HL-60 (cell line): ENCODE measurements at places on chromosomes 1 and 21.

GRCh38 chr1:177171536-177172123, 872 bp downstream of the BRINP2 start:
- DNase-seq: no peak

- no peak for DNase-seq
Measured at GRCh38 chr1:7572654-7573152, 198.4 kb upstream of the VAMP3 start.

DNA sequence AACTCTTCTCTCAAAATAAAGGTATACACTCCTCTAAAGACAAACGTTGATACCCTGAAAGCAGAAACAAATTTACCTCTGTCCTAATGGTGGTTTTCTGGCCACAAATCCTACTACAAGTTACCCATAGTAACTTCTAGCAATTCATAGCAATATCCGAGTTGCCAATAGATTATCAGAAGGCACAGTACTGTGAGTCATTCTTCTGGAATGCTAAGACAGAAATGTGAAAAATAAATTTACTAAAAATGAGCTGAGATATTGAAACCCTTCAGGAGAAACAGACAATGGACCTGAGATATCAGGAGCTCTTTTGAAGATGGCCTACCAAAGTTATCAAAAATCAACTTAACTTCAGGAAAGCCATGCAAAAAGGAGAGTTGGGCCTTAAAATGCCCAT, 715.0 kb upstream of the ADAMTS5 start:
- DNase-seq: no peak

DNA sequence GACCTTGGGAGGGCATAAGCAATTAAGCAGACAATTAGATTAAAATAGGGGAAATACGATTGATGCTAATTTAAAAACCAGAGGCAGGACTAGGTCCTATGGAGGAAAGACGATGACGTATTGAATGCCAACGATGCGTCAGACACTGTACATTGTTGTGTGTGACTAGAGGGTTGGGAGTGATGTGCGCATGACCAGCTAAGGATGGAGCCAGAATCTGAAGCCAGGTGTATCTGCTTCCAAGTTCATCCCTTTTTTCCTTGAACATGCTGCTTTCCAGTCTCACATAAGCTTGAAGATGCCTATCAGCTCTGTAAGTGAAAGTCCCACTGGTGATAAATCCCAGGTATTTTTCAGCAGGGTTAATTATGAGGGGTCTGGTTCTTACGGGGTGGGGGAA, 576.2 kb downstream of the MATN1 start:
- no peak for DNase-seq

GRCh38 chr1:27598902-27599528, 4.9 kb downstream of the AHDC1 start:
- DNase-seq: peak; percentile 79

- no peak for DNase-seq
Measured at GRCh38 chr1:95108792-95109191, 8.4 kb upstream of the TLCD4 start.

DNA sequence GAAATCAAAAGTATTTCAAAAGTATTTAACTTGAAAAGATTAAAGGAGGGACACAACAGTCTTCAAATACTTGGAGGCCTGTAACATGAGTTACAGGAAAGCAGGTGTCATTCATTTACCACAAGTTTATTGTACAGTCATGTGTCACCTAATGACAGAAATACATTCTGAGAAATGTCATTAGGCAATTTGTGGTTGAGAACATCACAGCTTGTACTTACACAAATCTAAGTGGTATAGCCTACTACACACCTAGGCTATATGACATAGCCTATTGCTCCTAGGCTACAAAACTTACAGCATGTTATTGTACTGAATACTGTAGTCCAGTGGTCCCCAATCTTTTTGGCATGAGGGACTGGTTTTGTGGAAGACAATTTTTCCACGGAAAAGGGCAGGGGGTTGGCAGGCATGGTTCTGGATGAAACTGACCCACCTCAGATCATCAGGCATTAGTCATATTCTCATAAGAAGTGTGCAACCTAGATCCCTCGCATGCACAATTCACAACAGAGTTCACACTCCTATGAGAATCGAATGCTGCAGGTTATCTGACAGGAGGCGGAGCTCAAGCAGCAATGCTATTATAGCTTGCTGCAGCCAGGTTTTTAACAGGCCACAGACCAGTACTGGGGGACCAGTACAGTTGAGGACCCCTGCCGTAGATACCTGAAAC, 25.0 kb upstream of the PHTF1 start:
- DNase-seq: peak; percentile 47

DNA sequence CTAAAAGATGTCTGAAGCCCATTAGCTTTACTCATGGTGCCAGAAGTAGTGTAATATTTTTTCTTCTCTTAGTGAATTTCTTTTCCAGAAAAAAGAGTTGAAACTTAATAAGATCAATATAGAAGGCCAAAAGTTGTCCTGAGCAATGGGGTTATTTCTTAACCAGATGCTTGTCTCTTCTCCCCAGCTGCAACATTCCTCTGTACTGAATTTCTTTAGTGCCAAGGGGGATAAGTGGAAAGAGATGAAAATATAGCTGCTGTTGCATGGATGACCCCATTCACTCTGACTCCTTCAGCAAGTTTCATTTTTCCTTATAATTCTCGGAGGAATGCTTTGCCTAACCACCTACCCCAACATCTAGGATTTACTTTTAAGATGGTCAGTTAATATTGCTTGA, 675.0 kb downstream of the USP25 start:
- no peak for DNase-seq

DNA sequence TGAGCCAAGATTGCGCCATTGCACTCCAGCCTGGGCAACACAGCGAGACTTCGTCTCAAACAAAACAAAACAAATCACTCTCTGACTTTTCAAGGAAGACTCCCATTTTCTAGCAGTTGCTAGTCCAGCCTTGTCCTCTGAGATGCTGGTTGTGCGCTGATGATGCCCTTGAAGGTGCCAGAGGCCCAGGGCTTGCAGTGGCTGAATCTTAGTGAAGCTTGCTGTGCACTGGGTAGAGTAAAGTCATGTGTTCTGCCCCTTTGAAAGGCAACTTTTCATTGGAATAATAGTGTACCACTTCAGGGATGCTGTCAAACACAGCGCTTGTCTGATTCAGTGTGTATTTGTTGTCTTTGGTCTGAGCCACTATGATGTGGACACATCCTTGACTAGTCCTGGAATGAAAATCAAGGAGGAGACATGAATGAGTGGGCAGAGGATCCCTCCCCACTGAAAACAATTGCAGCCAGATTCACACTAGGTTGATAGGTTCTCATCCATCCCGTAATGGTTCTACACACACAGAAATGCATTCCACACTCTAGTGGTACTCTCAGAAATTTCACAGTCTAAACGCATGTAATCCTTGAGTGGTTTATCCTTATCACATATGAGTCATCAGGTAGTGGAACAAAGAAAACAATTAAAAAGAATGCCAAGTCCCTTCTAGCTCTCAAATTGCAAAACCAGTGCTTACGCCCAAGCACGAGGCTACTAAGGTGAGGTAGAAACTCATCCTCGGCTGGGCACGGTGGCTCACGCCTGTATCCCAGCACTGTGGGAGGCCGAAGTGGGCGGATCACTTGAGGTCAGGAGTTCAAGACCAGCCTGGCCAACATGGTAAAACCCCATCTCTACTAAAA, 17.8 kb upstream of the TDRD10 start:
- no peak for DNase-seq

DNA sequence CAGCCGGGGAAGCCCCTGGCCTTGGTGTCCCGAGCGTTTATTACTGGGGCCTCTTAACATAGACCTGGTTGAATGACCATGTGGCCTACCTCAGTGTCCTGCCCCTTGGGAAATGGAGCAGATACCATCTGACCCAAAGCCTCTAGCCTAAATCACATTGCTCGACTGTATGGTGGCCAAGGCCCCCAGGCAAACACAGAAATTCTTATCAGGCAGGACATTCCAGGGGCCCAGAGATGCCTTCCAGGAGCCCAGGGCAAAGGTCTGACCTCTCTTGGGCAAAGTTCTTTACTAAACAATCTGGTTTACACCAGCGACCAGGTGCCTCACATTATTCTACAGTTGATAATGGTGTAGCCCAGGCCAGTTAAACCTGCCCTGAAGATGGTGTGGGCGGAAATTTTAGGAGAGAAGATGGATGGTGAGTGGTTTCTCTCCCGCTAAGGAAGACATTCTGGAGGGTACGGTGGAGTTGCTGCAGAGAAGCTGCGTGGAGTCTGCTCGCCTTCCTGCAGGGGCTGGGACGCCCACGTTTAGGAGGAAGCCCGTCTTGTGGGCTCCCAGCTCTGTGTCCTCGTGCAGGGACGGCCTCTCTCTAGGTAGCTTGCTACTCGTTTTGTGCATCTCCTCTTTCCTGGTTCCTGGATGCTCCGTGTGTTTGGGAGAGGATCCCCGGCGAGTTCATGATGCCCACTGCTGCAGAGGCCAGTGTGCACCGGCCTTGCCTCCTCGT, 21.2 kb downstream of the AJAP1 start:
- DNase-seq: no peak

GRCh38 chr1:224632381-224632871, 16.3 kb downstream of the CNIH3 start:
- DNase-seq: no peak

- DNase-seq: no peak
Measured at GRCh38 chr1:228415221-228415620, 1.4 kb downstream of the TRIM17 start.

- no peak for DNase-seq
Measured at GRCh38 chr1:217274927-217275654, 355.8 kb downstream of the GPATCH2 start.

- no peak for DNase-seq
Measured at GRCh38 chr1:78143152-78143551, 97.4 kb downstream of the GIPC2 start.

GRCh38 chr1:168031627-168032026, 94.8 kb upstream of the MPC2 start:
- DNase-seq: no peak

DNA sequence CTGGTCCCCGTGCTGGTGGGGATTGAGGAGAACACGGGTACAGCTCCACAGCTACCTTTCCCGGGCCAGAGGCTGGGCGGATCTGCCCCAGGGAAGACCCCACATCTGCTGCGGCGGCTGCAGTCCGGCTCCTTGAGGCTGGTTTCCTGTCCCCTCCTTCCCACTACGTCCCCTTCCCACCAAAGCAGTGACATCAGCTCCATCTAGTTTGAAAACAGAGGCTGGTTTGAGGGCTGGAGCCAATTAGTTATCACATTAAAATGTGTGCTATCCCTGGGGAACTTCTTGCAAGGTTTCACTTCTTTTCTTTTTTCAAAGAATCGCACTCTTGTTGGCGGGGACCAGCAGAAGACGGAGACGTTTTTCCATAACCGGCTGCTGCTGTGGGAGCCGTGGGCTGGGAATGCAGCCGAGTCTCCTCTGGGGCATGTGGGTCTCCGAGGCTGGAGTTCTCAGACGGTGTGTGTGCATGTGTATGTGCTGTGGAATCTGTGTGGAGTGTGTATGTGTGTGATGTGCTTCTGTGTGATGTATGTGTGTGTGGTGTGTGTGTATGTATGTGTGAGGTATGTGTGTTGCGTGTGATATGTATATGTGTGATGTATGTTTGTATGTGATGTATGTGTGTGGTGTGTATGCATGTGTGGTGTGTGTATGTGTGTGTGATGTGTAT, 8.9 kb upstream of the PCBP3 start:
- no peak for DNase-seq

DNA sequence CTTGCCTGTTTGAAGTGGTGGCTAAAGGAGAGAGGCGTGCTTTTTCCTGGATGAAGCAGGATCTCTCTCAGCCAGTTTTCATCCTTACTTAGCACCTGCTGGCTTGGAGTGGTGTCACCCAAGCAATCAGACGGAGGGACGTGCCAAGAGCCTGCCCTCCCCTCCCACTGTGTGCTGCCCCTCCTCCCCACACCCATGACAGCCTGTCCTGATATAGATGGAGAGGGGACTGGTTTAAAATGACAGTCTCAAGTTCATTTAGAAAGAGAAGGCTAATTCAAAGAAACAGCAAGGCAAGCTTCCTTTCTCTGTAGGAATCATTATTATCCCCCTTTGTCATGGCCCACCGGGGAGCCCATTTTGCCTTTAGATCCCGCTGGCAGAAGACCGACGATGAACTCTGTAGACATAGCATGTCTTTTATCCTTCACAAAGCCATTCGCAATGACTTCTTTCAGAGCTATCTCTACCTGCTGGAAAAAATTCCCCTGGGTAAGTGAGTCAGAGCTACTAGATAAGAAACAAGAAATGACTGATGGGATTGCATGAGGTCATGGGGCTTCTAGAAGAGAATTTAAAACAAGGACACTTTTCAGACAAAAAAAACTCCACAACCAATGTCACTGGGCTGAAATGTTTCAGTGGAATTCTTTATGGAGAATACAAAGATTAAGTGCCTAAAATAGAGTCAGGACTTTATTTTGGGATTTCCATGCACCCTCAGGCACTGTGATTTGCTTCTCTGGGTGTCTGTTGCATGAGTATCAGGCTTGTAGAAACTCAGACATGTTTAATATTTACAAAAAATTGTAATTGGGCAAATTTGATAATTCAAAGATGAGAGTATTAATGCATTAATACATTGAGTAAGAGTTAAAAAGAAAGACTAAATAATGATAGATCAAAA, at the start of gene NTMT2:
NTMT2 (plus strand) TSS at position 190 of the 907 bp plus-strand sequence; CDS start at position 339, 149 bp downstream.
- no peak for DNase-seq

- no peak for DNase-seq
Measured at GRCh38 chr1:79859212-79859948, 852.9 kb upstream of the ADGRL4 start.

GRCh38 chr1:213817156-213817555, 170.6 kb upstream of the PROX1 start:
- DNase-seq: no peak

DNA sequence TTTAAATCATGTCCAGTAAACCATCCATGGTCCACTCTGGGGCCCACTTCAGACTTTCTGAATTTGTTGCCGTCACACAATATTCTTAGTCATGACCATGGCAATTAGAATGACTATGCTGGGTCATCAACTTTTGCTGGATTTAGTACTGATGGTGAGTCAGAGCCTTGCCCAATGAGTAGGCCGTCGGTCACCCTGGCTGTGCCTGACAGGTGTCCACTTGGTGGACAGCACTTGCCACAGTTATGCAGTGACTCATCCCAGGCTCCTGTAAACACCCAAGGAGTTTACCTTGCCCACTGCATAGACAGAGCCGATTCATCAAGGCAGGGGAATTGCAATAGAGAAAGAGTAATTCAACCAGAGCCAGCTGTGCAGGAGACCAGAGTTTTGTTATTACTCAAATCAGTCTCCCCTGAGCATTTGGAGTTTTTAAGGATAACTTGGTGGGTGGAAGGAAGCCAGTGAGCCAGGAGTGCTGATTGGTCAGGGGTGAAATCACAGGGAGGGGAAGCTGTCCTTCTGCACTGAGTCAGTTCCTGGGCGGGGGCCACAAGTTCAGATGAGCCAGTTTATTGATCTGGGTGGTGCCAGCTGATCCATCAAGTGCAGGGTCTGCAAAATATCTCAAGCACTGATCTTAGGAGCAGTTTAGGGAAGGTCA, 333.8 kb downstream of the PTPRU start:
- DNase-seq: no peak

GRCh38 chr21:44253832-44254710, 7.6 kb downstream of the DNMT3L start:
- no peak for DNase-seq

DNA sequence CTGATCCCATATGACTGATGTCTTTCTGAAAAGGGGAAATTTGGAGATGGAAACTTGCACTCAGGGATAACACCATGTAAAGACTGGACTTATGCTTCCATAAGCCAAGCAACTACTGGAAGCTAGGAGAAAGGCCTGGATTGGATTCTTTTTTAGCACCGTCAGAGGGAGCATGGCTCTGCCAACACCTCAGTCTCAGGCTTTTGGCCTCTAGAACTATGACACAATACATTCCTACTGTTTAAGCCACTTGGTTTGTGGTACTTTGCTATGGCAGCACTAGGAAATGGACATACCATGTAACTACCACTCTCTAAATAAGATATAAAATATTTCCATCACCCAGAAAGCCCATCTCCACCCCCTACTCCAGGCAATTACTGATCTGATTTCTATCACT, 139.7 kb downstream of the CYYR1 start:
- DNase-seq: no peak
